ENCODE measurements at places on chromosomes 5 and 9.

- DNase-seq, result no peak
Observed at GRCh38 chr5:140312067-140312790, 9.3 kb upstream of the PFDN1 start.

DNA sequence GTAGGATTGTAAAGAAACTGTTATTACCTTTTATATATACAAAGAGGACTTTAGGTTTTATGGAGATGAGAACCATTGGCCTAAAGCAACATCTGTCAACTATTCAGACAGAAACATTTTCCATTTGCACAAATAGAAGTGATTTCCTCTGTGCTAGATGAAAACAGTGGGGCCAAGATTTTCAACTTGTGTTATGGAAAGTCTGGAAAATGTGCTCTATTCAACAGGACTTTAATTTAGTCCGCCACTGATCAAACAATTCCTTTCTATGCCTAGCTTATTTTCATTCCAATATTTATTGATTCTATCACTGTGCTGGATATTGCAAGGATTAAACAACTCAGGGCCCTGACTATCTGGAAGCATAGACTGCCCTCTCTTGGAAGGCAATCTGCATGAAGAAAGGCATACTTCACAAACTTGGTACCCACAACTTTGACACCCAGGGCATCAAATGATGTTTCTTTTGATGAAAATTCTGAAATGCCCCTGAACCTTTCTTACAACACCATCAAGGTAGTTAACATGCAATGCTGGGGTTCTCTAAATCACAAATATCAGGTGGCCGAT is 126.6 kb upstream of the HMHB1 start:
- DNase-seq, result no peak

- DNase-seq, result no peak
Observed at GRCh38 chr5:180717989-180718388, 21.9 kb downstream of the OR2Y1 start.

DNA sequence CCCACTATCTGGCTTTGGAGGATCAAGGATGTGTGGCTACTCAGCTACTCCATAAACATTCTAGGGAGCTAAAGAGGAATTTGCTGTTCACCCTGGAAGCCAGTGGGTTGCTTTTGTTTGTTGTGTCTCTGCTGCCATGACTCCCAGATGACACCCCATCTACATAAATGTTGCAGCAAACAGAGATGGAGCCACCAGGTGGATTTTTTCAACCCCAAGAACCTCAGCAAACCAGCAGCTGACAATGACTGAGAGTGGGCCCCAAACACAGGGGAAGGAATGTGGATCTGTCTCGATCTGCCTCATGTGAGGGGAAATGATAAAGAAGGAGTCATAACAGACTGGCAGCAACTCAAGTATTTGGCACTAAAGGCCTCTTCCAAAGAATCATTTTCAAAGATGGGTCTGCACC is 132.7 kb upstream of the TNC start:
- DNase-seq, result no peak

DNA sequence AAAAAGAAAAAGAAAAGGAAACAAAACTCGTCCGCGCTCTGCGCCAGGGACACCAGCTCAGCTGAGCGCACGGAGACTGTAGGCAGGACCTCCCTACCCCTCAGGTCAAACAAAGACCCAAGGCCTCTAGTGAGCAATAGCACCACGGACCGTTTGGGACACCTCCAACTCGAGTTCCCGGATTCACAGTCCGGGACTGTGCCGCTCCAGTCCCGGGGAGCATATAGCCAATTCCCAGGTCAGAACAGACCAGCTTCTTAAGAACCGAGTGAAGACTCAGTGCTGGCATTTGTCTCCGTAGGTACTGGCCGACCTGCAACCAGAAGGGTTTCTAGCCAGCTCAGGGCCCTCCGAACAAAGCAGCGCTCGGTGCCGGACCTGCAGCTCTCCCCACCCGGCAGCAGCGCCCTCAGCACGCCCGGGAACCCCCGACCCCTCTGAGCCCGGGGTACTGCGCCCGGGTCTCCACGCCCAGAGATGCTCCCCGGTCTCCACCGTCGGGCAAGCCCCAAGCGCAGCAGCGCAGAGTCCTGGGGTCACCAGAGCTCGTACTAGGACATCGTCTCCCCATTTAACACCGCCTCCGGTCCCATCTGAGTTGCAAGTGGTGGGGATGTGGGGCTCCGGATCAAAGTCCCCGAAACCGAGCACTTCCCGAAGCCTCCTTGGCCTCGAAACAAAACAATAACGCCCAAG is 591 bp downstream of the ABCA1 start:
- no peak for DNase-seq

- DNase-seq, result no peak
Observed at GRCh38 chr5:119656023-119656422, 26.7 kb downstream of the FAM170A start.

- DNase-seq, result no peak
Observed at GRCh38 chr5:160171666-160172065, 52.4 kb upstream of the PWWP2A start.

GRCh38 chr5:150153957-150154617 is 1.6 kb downstream of the PDGFRB start:
- DNase-seq, result no peak

GRCh38 chr9:110738982-110739381 is 70.4 kb downstream of the MUSK start:
- no peak for DNase-seq

- DNase-seq, result no peak
Observed at GRCh38 chr9:4320021-4320420, 20.2 kb upstream of the GLIS3 start.

GRCh38 chr5:166810721-166811120 is 1480.7 kb upstream of the WWC1 start:
- no peak for DNase-seq

DNA sequence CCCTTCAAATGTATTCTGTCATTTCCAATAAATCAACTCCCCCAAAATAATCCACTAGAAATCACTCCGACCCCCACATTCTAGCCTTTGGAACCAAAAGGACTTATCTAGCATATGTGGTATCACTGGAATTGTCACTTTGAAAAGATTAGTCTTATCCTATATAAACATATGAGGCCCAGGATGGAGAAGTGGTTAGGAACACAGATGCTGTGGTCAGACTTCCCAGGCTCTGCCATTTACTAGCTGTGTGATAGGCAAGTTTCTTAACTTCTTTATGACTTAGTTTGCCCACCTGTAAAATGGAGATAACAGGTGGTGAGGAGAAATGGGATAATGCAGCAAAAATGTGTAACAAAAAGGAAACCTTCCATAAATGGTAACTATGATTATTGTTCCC is 62.0 kb upstream of the GLRX start:
- no peak for DNase-seq

DNA sequence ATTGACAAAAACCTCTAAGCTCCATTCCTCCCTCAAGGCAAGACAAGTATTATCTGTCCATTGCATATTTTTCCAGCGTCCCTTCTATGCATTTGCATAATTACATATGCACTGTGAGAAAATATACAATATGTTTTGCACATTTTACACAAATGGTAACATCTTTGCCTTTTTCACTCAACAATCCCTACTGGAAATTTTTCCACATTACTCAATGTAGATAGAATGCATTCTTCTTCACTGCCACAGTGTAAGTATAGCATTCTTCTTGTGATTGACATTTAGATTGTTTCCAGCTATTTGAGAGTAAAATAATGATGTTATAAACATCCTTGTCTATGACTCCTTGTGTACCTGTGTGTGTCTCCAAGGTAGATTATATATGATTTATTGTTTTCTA is 205.0 kb downstream of the SLIT3 start:
- DNase-seq, result no peak

DNA sequence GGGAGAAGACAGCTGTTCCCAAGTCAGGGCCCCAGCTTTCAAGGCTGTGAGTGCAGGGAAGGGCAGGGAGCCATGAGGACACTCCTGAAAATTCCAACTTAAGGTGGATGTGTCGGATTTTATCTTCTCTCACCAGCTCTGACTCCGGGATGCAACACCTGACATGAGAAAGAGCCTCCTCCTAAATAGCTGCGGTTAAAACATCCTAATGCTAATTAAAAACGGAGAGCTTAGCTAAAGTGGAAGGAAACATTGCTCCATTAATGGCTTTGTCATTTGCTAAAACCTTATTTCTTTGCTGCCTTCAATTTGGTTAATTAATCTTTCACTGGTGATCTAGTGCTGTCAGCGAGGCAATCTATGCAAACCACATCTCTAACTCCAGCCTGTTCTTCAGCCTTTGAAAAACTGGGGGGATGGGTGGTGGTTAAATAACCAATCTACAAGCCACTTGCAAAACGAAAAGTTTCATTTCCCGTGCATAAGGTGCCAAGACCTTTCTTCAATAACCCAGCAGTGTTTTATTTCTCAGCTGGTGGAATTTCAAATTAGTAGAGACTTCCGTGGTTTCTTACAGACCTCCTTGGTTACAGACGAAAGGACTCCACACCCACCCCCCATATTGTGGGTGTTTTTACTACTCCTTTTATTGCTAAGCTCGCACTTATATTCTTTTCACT is 379.6 kb downstream of the MLLT3 start:
- DNase-seq, result no peak

DNA sequence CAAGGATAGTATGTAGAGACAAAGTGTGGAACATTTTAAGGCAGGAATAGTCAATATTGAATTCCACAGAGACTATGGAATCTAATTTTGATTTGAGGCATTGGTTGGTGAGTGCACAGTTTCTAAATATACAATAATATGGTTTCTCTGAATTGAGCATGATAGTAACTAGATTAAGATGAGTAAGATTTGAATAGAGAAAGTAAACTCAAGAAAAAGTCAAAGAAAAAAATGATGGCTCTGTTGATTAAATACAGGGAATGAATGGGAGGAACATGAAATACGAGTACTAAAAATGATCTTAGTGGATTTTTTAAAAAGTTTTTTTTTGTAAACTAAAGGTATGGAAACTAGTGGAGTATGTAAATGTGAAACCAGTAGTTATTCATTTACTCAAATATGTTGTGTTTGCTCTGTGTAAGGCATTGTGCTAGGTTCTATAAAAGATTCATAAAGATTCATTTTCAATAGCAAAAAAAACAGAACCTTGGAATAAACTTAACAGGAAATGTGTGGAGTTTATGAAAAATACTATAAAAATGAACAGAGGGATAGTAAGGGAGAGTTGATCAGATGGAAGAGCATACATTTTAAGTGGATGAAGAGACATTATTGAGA is 101.2 kb downstream of the ZCCHC7 start:
- DNase-seq, result no peak

GRCh38 chr5:150484964-150485692 is 22.8 kb upstream of the NDST1 start:
- no peak for DNase-seq

DNA sequence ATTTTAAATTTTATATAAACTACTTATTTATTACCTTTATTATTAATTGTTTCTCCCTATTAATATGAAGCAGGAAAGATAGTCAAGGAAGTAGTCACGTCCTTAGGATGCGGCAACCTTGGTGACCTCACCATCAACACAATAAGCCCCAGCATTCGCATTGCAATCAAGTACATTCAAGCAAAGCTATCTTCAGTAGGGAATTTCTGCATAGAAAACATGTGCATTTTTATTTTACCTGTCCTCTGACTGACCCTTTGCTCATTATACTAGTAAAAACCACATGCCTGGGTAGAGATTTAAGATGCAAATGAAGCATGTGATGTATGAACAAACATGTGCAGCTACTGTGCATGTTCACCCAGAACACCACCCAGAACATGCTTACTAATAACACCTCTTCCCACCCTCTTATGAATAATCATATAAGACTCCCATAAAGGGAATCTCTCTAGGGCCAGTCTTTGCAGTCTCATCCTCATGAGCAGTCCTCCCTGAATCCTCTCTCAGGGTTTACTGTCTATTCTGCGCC is 869.6 kb downstream of the TAF11L14 start:
- no peak for DNase-seq

- no peak for DNase-seq
Observed at GRCh38 chr5:169064093-169064492, 236.8 kb downstream of the SLIT3 start.

- DNase-seq, result no peak
Observed at GRCh38 chr9:96164268-96164683, 137.7 kb downstream of the HSD17B3 start.

GRCh38 chr9:35318741-35319140 is 156.9 kb downstream of the UNC13B start:
- DNase-seq, result no peak

DNA sequence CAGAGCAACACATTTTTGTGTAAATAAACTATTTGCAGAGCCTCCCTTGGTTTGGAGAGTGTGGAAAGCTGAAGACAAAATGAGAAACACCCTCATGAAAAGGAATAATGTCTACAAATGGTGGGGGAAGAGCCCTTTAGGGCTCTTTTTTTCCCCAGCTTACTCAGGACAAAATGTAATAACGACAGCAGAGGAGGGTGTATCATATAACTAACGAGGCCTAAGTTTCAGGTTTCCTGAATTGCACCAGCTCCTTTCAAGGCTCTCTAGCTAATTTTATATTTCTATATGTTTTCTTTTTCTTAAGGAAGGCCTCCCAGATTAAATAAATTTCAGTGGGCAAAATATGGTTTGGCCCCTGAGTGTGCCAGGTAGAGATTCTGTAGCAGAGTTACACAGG is 116.3 kb downstream of the FEM1C start:
- no peak for DNase-seq

DNA sequence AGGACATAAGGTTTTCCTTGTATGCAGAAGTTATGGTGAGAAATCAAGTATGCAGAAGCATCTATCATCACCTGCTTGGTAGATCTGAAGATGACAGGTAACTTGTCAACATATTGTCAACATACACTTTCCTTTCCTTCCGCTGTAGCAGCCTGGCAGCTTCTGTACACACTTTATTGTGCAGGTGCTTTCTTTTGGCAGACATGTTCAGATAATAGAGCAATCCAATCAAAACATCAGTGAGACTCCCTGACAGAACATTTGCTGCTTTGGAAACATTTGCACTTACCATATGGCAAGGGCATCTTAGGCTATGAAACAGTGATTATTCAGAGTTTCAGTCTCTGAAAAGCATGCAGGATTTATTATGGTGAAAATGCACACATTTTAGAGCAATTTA is 161.1 kb upstream of the CDH12 start:
- peak; percentile 59 for DNase-seq

DNA sequence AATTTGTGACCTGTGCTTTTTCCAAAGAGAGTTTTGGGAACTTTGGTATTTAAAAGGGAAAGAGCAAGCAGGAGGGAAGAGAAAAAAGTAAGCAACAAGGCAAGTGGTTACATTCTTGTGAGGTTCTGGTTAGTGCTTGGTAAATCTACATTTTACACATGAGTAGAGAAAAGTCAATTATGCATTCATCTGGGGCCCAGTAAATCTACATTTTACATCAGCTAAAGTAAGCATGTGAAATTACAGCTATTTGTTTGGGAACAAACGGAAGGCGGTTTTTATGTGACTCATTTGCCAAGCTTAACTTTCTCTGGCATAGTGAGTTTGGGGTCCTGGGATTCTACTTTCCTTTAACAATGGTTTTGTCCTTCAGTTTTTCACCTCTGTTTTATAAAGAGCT is 102.2 kb downstream of the SNX18 start:
- peak; percentile 2 for DNase-seq

Measured in NCI-H345 (cell line).